ENCODE measurements at places on chromosomes 5 and 9.
A peak's percentile ranks its signal among the peaks of the same experiment; 100 is the strongest.

- DNase-seq: peak; percentile 36
Observed at GRCh38 chr9:85142496-85142911, 473.0 kb downstream of the NTRK2 start.

DNA sequence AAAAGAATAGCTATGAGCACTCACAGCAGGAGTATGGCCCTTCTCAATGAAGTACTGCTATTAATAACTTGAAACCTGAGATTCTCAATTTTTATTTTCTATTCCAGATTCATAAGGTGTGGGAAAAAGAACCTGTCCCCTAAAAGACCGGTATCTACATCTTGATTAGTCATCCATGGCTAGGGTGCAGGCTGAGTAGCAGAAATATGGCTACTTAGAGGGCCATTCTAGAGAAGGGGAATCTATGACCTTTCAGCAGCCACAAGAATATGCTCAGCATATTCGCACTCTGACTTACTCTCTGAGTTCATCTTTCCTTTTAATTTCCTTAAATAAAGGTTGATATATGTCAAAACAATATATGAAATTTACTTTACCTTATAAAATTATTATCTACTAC lies 27.7 kb downstream of the WDR36 start:
- DNase-seq: no peak

GRCh38 chr5:83956386-83956785 lies 235.7 kb upstream of the HAPLN1 start:
- DNase-seq: no peak

DNA sequence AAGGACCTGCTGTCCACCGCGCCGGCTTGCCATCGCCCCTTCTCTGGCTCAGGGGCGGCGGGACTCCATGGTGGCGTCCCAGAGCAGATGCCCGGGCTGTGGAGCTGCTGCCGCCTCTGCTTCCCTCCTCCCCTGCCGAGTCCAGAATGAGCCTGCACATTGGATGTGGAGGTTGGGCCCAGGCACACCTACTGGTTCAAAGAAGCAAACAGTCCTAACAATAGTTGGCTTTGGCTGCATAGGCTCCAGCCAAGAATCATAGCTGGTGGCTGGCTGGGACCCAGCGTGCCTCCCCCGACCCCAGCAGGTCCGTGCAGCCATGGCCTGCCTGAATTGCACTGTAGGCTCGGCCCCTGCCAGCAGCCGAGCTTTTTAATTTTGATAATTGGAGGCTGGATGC lies 25.8 kb downstream of the ADAMTSL2 start:
- no peak for DNase-seq

DNA sequence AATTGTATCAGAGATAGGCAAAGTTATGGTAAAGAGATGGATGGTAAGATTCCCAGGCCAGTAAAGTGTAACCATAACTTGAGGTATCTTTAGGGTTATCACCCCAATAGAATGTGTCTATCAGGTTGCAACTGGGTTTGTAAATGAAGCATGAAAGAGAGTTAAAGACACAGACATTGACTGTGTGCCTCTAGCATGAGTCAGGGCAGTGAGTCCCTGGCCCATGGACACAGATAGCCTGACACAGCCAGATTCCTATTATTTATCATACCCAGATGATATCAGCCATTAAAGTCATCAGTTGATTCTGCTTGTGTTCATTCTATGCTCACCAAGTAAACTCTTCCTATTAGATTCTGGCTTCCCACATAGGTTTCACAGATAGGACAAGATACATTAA lies 33.5 kb upstream of the SNAPC3 start:
- DNase-seq: peak; percentile 26

DNA sequence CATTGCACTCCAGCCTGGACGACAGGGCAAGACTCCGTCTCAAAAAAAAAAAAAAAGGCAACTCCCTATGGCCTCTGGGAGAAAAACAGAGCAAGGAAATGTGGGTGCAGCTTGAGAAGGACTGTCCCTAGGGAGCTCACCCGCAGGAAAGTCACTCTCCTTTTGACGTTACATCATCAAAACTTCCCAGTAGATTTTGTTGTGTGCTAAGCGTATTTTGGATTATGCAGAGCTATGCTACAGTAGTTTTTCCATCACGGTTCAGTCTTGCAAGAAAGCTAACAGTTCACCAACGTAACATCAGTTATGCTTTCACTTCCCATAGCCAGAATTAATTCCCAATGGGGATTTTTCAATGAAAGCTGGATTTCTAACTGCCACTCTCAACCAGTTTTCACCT lies 138.8 kb downstream of the HSD17B3 start:
- DNase-seq: no peak

- DNase-seq: peak; percentile 25
Observed at GRCh38 chr5:96293966-96294883, 138.8 kb downstream of the PCSK1 start.

DNA sequence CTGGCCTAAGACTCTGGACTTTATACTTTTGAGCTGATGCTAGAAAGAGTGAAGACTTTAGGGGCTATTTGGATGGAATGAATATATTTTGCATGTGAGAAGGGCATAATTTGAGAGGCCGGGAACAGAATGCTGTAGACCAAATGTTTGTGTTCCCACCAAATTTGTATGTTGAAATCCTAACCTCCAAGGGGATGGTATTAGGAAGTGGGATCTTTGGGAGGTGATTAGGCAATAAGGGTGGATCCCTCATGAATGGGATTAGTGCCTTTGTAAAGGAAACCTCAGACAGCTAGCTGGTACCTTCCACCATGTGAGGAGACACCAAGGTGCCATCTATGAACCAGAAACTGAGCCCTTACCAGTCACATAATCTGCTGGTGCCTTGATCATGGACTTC lies 165.1 kb upstream of the S1PR3 start:
- no peak for DNase-seq

DNA sequence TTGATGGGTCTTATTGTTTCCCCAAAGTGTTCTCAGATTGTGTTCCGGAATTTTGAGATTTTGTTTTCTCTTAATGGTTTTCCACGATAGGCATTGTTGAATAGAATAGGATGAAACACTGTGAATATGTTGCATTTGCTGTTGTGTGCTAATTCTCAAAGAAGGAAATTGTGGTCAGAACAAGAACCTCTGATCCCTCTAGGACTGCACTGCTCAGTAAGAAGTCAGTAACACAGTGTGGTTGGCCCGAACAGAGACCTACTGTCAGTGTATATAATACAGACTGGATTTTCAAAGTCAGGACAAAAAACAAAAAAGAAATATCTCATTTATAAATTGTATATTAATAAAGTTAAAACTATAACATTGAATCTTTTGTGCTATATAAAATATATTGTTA lies 494.8 kb downstream of the MAT2B start:
- no peak for DNase-seq

DNA sequence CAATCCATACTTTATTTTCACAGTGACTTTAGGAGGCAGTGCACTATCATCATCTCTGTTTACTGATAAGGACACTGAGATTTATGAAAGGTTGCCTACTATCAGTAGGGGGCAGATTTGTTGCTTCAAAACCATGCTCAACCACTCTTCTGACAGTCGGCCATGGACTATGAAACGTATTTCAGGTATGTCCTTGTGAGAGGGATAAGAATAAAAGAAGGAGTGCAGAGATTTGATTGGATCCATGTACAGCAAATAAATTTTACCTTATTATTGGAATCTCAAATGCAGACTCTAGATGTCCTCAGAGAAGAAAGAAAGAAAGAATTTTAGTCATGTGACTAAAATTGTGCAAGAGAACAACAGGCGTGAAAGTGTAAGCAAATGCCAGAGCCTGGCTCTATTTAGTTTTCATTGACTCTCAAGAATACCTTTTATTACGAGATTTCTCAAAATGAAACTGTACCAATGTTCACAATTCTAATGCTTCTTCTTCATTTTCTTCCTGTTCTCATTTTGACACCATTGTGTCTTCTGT lies 296.6 kb upstream of the RASA1 start:
- peak; percentile 45 for DNase-seq

DNA sequence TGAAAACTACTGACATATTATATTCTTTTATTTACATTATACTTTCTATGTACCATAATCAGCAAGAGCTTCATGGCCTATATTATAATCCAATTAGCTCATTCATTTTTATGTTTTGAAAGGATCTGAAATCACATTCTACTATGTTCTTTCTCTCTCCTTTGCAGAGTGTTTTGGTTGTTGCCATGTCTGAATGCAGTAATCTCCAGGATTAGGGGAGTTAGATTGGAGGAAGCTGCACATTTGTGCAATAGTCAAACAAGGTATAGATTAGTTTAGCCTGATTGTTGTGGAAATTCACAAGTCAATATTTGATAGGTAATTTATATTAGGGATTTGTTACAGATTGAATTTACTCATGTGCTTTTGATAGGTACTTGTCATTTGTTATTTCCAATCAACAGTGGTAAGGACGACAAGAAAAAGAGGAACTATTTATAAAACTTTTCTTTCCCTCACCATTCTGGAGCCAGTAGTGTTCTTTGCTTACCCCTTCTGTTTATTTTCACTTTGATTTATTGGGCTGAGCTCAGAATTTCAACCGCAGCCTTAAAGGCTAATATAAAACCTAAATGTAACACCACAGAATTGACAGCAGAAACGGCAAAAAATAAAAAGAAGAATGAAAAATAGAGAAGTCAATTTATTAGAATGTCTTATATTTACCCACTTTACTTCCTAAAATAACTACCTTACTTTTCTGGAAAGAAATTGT lies 597.0 kb downstream of the CHSY3 start:
- DNase-seq: no peak

GRCh38 chr9:22035591-22036011 lies 26.5 kb upstream of the CDKN2B start:
- no peak for DNase-seq

GRCh38 chr5:146388386-146388785 lies 49.7 kb downstream of the POU4F3 start:
- no peak for DNase-seq

- DNase-seq: peak; percentile 50
Observed at GRCh38 chr5:130222573-130222972, 318.3 kb downstream of the CHSY3 start.

GRCh38 chr9:81146684-81147337 lies 542.5 kb downstream of the TLE1 start:
- peak; percentile 80 for DNase-seq

DNA sequence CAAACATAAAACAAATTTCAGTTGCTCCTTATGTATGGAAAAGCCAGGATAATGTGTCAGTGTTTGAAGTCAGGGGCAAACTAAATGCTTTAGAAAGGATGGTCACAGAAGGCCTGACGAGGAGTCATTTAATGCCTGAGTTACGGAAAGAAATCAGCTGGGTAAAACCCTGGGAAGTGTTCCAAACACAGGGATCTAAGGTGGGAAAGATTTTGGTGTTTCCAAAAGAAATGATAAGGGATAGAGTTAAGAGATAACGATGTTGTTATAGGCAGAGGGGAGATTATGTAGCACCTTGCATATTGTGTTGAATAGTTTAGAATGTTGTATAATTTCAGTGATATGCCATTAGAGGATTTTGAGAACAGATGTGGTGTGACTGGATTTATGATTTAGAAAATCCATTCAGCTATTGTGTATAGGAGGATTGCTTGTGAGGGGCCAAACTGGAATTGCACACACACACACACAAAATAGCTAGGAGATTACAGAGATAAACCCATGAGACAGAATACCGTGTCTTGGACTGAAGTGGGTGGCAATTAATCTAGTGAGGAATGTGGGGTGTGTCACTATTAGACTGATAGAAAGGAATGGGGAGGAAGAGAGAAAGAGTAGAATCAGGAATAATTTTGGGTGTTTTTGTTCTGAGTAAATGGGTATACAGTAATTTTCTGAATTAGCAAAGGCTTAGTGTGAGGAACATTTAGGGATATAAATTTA lies 274.2 kb upstream of the DAB2 start:
- DNase-seq: peak; percentile 9

GRCh38 chr5:665541-665955 lies 27.6 kb downstream of the TPPP start:
- no peak for DNase-seq

- DNase-seq: peak; percentile 98
Observed at GRCh38 chr5:74643111-74643562, 2.6 kb upstream of the ENC1 start.

- DNase-seq: peak; percentile 74
Observed at GRCh38 chr5:69024241-69024651, 69.6 kb upstream of the SLC30A5 start.

GRCh38 chr9:21638104-21638503 lies 156.0 kb upstream of the IFNE start:
- no peak for DNase-seq

GRCh38 chr5:82205005-82205404 lies 73.1 kb downstream of the RPS23 start:
- DNase-seq: peak; percentile 28

DNA sequence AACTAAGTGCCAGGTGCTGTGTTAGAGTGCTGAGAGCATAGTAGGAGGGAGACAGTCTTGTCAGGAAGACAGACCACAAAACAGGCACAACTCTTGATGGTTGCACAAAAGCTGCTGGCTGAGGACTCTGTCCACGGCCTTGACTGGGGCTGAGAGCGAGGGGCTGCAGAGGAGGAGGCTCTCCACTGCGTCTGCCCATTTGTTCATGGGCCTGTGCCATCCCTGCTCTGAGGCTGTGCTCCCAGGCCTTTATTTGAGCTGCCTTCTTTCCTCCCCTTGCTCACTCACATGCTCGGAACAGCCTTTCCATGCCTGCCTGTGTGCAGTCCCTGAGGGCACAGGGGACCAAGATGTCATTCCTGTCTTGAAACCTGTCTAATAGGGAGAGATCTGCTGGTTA lies 147.8 kb downstream of the CACNA1B start:
- no peak for DNase-seq

DNA sequence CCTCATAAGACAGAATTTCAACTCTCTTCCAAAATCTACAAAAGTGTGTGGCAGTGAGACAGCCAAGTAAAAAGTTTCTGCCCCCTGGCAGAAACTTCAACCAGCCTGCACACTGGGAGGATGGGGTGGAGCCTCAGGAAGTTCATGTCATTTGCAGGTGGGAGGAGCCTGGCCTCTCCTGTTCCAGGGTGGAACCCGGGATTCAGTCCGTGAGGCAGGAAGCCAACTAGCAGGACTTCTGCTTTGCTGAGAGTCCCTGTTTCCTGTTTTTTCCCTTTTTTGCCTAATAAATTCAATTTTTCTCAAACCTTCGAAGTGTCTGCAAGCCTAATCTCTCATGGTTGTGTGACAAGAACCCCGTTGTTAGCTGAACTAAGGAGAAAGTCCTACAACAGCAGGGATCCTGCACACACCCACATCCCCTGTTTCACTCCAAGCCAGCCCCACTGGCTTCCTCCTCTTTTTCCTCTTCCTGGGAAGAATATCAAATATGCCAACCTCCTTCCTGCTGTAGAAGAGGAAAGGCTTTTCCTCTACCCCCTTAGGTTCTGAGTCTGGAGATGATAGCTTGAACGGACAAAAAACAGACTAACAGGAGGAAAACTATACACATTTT lies 69.3 kb downstream of the ALDH7A1 start:
- peak; percentile 61 for DNase-seq

GRCh38 chr5:1100664-1101574 lies 10.9 kb downstream of the SLC12A7 start:
- DNase-seq: no peak

GRCh38 chr5:71586052-71586940 lies 844 bp upstream of the MCCC2 start:
- no peak for DNase-seq
